ENCODE measurements at places on chromosomes 5 and 9. TPM values are rescaled to one million over a fixed set of nuclear protein-coding genes. Genes with fewer than 3 reads are reported as not detected.

DNA sequence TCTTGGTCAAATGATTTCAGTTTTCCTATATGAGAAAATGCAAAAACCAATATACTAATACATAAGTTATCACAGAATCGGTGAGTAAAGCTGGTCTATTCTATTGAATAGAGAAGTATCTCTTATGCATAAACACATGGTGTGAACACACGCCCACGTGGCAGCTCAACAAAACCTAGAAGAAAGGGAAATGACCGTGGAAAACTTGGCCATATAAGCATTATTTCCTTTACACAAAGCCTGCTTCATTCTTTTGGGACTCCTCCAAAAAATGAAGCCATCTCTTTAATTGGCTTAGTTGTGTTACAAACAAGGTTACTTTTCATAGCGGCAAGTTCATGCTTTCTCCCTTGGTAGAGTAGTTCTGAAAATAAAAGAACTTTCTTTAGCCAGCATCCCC lies 183.2 kb downstream of the TMEM161B start:
- no peak overlapping the region for H3K27ac ChIP-seq
- no peak for DNase-seq
- H3K27me3 ChIP-seq: peaks cover 5% of the 10 kb centered on the region
- H3K36me3 ChIP-seq: no peaks in the 10 kb centered on the region

GRCh38 chr5:77308154-77308960 lies 97.9 kb downstream of the PDE8B start:
- no peaks in the 10 kb centered on the region for H3K36me3 ChIP-seq
- H3K4me1 ChIP-seq: no peaks in the 10 kb centered on the region
- no peak overlapping the region for H3K4me3 ChIP-seq

DNA sequence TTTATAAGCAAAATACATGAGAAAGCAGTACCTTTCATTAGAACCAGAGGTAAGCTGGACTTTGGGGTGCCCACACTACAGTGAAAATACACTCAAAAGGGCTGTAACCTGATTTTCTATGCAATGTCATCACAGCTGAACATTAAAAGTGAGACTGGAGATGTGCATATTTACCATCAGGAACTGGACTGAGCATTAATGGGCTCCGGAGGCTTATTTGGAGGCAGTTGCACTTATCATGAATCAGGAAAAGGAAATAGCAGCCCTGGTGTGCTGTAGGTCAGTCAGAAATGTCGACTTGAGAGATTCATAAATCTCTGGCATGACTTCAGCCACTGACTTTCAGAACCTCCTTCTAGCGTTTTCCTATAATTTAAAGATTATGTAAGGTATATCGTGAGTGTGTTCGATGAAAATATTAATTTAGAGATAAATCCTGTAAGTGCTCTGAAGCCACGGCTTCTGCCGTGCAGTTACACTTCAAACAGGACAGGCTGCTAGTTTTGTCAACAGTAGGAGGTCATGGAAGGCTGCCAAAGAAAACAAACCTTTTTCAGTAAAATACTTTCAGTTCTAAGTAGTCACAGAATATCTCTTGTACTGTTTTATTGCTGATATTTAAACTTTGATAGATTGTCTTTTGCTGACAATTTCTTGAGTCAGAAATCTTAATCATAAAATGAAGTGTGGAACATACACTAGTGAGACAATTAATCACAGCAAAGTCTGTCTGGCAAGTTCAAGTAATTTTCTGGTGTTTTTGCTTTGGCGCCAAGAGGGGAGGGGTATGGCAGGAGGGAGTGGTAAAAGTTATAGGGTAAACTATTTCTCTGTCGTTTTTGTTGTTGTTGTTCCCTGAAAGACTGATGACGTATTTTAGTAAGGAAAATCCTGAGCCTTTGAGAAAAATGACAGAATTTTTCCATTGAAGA lies 939.7 kb downstream of the NR2F1-AS1 start:
- DNase-seq: no peak
- no peak overlapping the region for H3K27ac ChIP-seq
- H3K4me1 ChIP-seq: no peaks in the 10 kb centered on the region
- no peaks in the 10 kb centered on the region for H3K27me3 ChIP-seq

- no peaks in the 10 kb centered on the region for H3K4me1 ChIP-seq
- no peak overlapping the region for H3K27ac ChIP-seq
- H3K36me3 ChIP-seq: no peaks in the 10 kb centered on the region
- DNase-seq: no peak
Observed at GRCh38 chr5:124394700-124395245, 351.7 kb downstream of the ZNF608 start.

DNA sequence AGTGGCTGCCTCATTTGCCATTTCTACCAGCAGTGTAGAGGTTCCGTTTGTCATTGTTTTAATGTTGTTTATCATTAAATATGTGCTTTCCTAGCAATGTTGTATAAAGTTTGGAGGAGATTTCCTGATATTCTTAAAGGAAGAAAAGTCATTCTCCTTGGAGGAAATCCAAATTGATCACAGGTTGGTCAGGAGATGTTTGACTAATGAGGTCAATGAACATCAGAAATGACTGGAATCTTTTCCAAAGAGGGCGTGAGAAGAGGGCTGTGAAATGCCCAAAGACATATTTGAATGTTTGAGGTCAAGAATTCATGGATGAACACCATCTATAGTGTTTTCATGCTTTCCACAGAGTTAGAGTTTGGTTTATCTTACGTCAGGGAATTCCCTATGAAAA lies 471.3 kb downstream of the MAT2B start:
- no peaks in the 10 kb centered on the region for H3K27me3 ChIP-seq
- peaks cover 3% of the 10 kb centered on the region for H3K36me3 ChIP-seq
- no peak overlapping the region for H3K27ac ChIP-seq

- H3K36me3 ChIP-seq: no peaks in the 10 kb centered on the region
- H3K4me3 ChIP-seq: no peak overlapping the region
- no peak overlapping the region for H3K27ac ChIP-seq
- H3K4me1 ChIP-seq: no peaks in the 10 kb centered on the region
- no peak for DNase-seq
Observed at GRCh38 chr9:123983047-123983446, 28.5 kb upstream of the LHX2 start.

GRCh38 chr9:99962680-99963261 lies 56.3 kb downstream of the STX17 start:
- DNase-seq: no peak
- no peaks in the 10 kb centered on the region for H3K4me1 ChIP-seq
- H3K27me3 ChIP-seq: no peaks in the 10 kb centered on the region
- H3K27ac ChIP-seq: no peak overlapping the region
- H3K36me3 ChIP-seq: peaks cover 19% of the 10 kb centered on the region

Gene SPATA31A3
- total RNA-seq: not detected

Gene JMY
- 12.1 TPM for total RNA-seq

Gene DDX46
- total RNA-seq: 48.0 TPM

Gene C9orf153
- total RNA-seq: 0.40 TPM
